Stimulated activated CD8-positive, alpha-beta memory T cell treated with anti-CD3 and anti-CD28 coated beads, Interleukin-2, amount 100 ng/mL, for 1 hour (primary cell): ENCODE measurements at places on chromosomes 2 and 18.

GRCh38 chr2:201232467-201232815 lies 27.9 kb upstream of the CASP8 start:
- DNase-seq, result no peak

- no peak for DNase-seq
These were observed 352.5 kb upstream of the ZNF521 start for GRCh38 chr18:25704494-25704893.

DNA sequence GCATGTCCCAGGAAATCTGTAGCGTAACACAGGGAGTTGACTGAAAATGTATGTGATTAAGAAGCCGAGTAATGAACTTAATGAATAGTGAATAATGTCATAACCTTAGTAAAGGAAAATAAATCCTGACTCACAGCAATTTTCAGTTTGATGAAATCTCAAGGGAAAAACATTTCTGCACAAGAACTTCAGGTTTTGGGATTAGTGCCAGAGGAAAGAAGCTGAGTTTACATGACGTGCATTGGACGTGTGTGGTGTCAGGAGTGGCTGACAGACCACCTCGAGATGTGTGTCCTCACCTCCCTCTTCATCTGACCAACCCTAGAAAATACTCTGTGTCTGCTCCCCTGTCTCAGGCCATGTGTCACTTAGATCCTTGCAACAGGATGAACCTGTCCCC lies 39.1 kb downstream of the VWA3B start:
- DNase-seq, result no peak

GRCh38 chr2:230805353-230806017 lies 59.3 kb upstream of the ITM2C start:
- no peak for DNase-seq

DNA sequence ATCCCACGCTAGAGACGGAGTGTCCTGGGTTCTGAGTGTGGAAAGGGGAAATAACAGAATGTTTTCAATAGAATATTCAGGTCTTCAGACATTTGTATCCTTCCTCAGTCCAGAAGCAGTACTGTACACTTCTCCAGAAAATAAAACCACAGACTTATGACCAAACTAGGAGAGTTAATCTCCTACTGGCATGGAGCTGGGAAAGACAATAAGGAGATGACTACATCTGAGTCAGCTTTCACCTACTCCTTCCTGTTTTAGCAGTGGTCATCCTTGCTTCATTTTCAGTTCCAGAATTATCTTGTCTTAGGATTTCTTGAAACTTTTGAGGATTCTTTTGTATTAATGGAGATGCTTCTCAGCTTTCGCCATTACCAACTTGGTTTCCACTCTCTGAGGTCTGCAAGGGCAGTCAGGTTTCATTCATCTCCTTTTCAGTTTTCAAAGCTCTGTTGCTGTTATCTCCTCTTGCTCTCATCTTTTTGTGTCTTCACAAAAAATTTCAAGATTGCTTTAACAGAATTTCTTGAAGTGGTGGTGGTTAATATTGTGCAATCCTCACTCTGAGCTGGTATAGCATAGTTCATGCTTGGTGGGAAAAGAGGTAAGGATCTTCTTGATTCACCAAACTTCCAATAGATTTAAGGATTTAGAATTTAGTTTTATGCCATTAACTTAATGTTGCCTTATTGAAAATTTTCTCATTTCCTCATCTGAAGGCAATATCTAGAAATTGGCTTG lies 23.7 kb upstream of the NR4A2 start:
- no peak for DNase-seq

- no peak for DNase-seq
These were observed 264.3 kb downstream of the PTGR3 start for GRCh38 chr18:74944676-74945075.

DNA sequence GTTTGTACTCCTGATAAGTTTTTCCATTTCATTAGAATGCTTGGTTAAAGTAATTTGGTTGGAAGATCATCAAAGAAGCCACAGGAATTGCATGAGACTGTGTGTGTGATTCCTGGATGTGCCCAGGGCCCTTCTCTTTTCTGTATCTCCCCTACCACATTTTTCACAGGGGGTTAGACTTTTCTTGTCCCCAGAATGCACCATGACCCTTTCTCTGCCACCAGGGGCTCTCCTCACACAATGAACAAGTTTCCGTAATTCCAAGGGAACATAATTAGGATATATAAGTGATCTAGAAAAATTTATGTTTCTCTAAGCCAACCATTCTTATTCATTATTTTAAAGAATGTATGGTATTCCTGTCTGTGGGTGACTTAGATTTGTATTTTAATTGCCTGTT lies 291.8 kb downstream of the NEDD4L start:
- DNase-seq, result no peak
